ENCODE measurements at places on chromosomes 12 and 14.

DNA sequence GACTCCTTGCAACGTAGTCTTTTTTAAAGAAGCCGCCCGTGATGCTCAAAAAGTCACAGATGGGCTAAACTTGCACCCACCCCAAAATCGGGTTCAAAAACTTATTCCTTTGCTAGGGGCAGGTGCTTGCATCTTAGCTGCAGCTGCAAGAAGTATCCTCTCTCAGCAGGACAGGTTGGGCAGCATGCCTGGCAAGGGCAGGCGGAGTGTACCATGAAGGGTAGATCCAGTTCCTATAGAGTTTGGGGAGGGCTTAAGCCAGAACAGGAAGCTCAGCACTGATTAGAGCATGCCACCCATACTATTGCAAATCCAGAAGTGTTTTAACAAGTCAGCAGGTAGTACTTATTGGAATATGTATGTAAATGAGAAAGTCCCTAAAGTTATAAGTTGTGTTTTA lies 48.7 kb downstream of the CPM start:
- DNase-seq: no peak

- DNase-seq: peak; percentile 62
These were observed 10.1 kb downstream of the KRT80 start for GRCh38 chr12:52181746-52182145.

DNA sequence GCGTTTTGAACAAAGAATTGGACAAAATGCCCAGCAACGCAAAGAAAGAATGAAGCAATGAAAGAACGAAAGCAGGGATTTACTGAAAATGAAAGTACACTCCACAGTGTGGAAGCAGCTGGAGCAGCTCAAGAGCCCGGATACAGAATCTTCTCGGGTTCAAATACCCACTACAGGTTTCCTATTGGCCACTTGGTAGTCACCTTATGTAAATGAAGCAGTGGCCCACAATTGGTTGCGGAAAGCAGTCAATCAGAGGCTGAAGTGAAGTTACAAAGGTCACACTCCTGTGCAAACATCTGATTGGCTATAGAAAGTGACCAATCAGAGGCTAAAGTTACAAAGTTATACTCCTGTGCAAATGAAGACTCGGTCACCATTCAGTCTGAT lies 15.0 kb upstream of the PPP1R13B start:
- no peak for DNase-seq

DNA sequence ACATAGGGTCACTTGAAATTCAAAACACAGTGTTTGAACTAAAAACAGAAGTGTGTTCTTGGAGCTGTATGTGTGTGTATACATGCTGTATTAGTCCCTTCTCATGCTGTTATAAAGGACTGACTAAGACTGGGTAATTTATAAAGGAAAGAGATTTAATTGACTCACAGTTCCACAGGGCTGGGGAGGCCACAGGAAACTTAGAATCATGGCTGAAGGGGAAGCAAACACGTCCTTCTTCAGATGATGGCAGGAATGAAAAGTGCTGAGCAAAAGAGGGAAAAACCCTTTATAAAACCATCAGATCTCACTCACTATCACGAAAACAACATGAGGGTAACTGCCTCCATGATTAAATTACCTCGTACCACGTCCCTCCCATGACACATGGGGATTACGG lies 224.1 kb downstream of the BCAT1 start:
- DNase-seq: no peak

GRCh38 chr12:2669560-2669959 lies 125.2 kb upstream of the FKBP4 start:
- DNase-seq: no peak

GRCh38 chr14:101120641-101121507 lies 217.4 kb upstream of the RTL1 start:
- DNase-seq: peak; percentile 35

- DNase-seq: no peak
These were observed 2.6 kb downstream of the AQP6 start for GRCh38 chr12:49975318-49975761.

GRCh38 chr12:75554556-75554880 lies 43.1 kb upstream of the KRR1 start:
- no peak for DNase-seq

DNA sequence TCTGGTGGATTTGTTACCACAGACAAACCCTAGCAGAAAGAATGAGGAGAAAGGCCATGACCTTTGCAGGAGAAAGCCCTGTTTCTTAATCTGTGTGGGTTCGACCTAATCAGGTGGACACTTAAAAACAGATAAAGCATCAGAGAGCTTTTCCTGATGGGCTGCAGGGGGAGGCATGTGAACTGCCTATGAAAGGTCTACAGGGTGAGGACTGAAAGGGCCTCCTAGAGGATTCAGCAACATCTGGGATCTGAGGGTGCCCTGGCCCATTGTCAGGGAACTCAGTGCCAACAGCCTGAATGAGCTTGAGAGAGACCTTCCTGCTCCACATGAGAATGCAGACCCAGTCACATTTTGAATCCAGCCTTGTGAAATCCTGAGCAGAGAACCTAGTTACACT lies 178.8 kb upstream of the DDHD1 start:
- DNase-seq: no peak

- DNase-seq: no peak
These were observed 74.3 kb upstream of the CPM start for GRCh38 chr12:69007101-69007854.

DNA sequence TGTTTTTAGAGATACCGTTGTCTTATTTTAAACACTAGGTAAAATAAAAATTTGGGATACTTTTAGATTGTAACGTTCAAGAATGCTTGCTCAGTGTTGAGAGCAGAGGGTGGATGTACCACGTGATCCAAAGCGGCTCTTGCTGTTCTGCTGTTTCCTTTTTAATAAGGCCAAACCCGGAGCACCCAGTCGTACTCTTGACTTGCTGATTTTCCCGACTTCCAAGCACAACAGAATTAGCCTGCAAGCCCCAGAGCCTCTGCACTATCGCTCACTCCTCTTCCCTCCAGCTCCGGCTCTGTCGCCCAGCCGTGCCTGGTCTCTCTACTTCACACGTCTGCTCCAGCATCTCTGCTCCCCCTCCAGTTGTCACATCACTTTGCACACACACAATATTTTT lies 77.3 kb downstream of the EMP1 start:
- DNase-seq: no peak

DNA sequence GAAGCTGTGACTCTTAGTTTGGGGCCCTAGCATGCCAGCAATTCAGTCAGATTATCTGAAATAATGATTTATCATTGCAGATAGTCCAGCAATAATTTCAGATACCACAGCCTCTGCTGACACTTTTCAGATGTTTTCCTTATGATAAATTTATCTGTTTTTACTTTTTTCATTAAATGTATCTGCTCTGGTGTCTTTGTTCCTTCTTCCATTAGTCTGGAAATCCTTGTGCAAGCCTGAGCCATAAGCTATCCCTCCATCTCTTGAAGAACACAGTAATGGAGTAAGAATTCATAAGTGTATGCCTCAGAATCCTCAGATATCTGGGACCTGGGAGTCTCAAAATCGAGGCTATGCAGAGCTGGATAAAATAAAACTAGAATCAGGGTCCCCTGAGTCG lies 146.4 kb upstream of the KRR1 start:
- no peak for DNase-seq

DNA sequence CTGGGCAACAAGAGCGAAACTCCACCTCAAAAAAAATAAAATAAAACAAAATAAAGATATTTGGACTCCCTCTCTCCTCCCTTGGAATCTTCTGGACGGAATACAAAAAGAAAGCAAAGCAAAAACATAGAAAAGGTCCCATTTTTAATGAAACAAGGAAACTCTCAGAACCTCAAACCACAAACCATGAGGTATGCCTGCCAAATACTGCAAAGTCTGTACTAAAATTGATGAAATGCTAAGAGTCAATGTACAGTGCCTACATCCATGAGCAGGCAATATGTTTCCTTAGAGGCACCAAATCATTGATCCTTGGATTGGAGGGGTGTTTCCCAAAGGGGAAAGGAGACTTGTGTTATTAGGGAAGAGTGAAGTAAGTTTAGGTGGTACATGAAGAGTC lies 8.2 kb upstream of the RPS6KA5 start:
- no peak for DNase-seq

GRCh38 chr14:68439676-68440075 lies 353.2 kb downstream of the ZFP36L1 start:
- DNase-seq: no peak

DNA sequence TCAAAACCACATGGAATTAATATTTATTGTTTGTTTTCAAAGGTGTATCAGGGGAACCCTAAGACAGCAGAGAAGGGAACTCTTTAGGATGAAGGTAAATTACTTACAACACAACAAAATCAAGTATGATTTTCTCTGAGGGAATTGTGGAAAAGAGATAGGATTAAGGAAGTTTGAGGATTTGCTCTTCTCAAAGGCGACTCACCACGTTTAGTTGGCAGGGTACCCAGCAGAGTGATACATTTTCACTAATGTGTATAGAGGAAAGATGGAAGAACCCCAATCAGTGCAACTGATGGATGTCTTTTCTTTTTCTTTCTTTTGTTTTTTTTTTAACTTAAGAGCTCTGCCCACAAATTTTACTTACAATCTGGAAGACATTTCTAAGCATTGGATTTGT lies 499.2 kb downstream of the CCER1 start:
- DNase-seq: no peak

GRCh38 chr12:25071366-25071765 lies 122.5 kb upstream of the BCAT1 start:
- no peak for DNase-seq

DNA sequence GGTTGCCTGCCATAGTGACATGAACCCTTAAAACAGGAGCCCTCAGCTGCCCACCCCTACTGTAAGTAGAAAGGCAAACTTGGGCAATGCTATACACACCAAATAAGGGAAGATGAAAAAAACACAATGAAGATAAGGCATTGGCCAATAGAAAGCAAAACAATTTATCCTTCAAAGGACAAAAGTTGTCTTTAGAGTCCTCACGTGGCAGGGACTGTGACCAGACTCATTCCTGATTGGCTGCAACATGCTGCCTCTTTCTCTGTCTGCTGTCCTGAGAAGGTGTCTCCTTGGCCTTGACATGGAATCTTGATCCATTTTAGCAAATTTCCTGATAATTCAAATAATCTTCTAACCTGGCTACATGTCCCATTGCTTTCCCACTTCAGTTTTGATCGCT lies 131.9 kb downstream of the GPR135 start:
- DNase-seq: no peak

DNA sequence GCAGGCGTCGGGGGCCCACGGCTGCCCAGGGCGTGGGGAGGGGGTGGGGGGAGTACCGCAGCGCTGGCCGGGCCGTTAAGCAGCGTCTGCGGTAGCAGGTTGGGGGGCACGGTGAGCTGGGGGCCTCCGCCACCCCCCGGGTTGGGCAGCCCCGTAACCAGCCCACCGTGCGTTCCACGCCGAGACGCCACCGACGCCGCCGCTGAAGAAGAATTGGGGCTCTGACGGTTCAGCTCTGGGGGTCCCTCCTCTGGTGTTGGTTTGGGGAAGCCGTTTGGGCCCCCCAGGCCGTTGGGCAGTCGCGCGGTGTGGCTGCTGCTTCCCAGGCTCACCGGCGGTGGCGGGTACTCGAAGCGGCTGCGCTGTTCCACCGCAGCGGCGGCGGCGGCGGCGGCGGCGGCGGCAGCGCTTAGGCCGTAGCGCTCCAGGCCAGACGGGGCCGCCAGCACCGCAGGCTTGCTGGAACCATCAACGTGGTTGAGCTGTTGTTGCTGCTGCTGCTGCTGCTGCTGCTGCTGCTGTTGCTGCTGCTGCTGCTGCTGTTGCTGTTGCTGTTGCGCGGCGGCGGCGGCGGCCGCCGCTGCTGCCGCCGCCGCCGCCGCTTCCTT lies 1.5 kb downstream of the IRF2BPL start:
- no peak for DNase-seq

GRCh38 chr12:43109631-43110345 lies 442.2 kb downstream of the ADAMTS20 start:
- DNase-seq: no peak

DNA sequence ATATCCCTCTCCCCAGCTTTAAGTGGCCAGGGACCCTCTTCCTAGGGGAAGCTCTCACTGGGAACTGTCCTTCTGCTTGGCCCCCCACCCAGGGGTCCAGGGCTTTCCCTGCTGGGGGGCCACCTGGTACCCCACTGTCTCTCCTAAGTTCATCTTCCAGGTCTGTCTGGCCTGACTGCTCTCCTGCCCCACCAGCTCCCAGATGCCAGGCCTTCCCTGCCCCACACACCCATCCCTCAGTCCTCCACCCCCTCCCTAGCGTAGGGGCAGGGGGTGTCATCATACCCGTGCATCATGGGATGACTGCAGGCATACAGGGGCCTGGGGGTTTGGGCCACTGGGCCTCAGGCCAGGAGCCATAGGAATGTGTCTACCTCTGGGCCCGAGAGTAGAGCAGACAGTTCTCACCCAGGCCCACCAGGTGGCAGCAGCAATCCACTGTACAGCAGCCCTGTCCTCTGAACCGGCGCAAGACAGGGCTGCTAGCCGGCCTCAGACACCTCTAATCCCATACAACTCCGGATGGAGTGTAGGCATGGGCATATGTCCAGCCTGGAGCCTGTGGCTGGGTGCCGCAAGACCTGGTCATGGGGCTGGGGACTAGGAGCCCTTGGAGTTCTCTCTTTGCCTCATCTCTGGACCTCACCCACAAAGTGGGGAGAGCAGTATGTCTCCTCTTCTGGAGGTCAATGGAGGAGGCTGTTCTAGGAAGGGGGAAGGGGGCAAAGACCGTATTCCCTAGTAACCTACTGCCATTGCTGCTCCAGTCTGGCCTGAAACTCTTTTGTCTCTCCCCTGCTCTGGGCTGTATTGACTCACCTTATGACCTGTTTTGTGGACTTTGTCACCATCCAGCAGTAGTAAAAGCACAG lies 10.0 kb upstream of the SMARCD1 start:
- peak; percentile 68 for DNase-seq

All from mesothelial cell of epicardium (in vitro differentiated cells).